ENCODE measurements at places on chromosomes 5 and 9.

GRCh38 chr9:4837261-4838188 is 44.8 kb downstream of the RCL1 start:
- DNase-seq: no peak

- no peak for DNase-seq
These were observed 58.1 kb upstream of the HSPB3 start for GRCh38 chr5:54397420-54397819.

GRCh38 chr9:35487081-35487480 is 2.8 kb upstream of the RUSC2 start:
- no peak for DNase-seq

DNA sequence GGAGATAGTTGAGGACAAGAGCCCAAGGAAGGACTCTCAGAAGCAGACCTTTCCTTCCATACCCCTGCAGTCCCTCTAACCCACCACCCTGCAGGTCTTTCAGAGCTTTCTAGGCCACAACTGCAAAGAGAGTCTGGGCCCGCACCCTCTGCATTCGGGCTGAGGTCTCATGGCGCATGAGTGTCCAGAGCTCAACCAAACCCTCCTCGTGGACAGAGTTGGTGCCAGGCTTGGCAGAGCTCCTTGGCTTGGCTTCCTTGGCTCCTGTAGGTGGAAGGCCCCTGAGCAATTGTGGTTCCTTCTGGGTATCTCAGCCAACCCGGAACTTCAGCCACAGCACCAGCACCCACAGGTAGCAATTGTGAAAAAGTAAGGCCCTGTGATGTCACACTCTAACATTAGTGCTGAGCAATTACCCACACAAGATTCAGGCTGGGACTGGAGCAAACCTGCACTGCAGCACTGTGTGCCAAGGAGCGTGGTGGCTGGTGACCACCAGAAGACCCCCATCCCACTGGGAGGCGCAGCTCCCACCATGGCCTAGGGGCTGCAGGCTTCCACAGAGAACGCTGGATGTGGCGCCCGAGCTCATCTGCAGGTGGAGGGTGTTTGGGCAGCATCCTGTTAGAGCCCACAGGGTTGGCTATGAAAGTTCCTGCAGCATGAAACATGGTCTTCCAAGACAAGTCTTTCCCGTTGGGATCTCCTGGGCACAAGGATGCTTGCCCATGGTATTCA is 38.8 kb downstream of the FOXI1 start:
- no peak for DNase-seq

- DNase-seq: no peak
These were observed 47.5 kb downstream of the STX17 start for GRCh38 chr9:99953861-99954507.

- DNase-seq: peak; percentile 89
These were observed at the start of gene NSG2 for GRCh38 chr5:174045470-174046025. Gene NSG2 (plus strand): TSS chr5:174045706. CDS start chr5:174046756, 1,050 bp downstream.

DNA sequence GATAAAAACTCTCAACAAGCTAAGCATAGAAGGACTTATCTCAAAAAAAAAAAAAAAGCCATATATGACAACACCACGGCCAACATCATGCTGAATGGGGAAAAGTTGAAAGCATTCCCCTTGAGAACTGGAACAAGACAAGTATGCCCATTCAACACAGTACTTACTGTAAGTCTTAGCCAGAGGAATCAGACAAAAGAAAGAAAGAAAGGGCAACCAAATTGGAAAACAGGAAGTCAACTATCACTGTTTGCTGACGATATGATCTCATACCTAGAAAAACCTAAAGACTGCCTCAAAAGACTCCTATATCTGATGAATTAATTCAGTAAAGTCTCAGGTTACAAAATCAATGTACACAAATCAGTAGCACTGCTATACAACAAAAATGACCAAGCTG is 24.6 kb upstream of the PTGER4 start:
- no peak for DNase-seq

DNA sequence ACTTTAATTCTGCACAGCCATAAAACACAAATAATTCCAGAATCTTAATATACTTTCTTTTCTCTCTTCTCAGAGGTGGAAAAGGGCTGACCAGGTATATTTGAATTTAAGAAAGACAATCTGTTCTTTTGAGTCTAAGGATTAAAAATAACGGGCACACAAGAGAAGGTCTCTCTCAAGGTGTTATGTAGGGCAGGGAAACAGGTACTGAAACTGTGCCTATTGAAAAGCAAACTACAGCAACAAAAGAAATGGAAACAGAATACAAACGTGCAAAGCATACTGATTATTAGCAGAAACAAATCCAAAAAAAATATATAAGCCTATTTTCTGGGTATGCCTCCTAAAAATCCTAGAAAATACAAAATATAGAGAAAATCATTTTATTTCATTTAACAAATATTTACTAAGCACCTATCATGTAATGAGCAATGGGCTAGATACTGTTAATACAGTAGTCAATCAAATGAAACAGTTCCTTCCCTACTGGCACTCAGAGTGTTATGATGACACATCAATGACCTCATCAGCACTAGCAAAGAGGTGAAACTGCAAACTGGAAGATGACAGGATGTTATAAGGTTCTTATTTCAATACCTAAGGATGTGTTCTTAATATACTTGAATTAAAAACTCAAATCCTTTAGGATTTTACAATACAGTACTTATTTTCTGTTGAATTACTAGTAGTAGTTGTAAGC is 87.7 kb downstream of the AUH start:
- no peak for DNase-seq

GRCh38 chr9:80326105-80326504 is 754.3 kb downstream of the TLE4 start:
- DNase-seq: no peak

GRCh38 chr9:137349471-137350033 is 47.5 kb upstream of the NRARP start:
- no peak for DNase-seq

DNA sequence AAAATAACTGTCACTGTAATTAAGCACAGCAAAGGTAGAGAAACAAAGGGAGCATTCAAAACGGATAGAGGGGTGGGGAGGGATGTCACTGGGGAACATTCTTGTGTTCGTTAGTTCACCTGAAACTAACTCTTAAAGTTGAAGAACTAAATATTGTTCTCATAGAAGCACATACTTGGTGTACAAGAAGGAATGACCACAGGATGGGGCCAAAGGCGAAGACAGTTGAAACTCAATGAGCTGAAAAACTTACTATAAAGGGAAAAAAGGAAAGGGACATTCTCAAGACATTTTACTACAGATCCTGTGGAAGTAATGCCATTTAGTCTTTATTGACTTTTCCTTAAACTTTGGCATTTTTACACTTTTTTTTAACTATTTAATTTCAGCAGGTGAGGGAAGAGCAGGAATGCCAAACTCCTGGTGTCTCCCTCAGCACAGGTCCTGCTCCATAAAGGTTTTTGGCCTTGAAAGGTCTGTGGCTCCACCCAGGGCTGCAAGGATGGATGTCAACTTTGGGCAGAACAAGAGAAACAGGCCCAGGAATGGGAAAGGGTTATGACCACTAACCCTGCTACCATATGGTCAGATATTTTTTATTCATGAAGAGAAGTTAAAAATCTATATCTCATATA is 197.6 kb upstream of the RASA1 start:
- peak; percentile 37 for DNase-seq

GRCh38 chr5:82493221-82493620 is 215.1 kb upstream of the RPS23 start:
- DNase-seq: no peak

- no peak for DNase-seq
These were observed 36.2 kb downstream of the SLC36A1 start for GRCh38 chr5:151483647-151484046.

GRCh38 chr9:100913257-100913656 is 115.3 kb upstream of the PLPPR1 start:
- no peak for DNase-seq

DNA sequence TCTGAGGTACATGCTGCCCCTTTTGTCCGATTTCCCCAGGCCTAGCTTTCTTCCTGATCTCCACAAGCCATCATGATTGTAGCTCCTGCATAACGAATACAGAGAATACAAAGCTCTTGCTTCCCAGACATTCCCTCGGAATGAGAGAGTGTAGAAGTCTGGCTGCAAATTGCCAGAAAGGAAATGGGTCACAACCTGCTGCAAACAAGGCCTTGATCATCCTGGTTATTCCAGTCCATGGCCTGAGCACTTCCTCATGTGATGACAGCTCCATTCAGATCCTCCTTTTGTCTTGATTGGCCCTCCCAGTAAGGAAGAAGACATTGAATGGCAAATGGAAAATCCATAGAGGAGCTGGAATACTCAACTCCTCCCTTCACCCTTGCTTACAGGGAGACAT is 136.0 kb upstream of the ADRA1B start:
- no peak for DNase-seq

GRCh38 chr9:123217128-123217654 is 51.2 kb downstream of the STRBP start:
- no peak for DNase-seq

- no peak for DNase-seq
These were observed 114.1 kb downstream of the PCSK5 start for GRCh38 chr9:76004526-76004925.

DNA sequence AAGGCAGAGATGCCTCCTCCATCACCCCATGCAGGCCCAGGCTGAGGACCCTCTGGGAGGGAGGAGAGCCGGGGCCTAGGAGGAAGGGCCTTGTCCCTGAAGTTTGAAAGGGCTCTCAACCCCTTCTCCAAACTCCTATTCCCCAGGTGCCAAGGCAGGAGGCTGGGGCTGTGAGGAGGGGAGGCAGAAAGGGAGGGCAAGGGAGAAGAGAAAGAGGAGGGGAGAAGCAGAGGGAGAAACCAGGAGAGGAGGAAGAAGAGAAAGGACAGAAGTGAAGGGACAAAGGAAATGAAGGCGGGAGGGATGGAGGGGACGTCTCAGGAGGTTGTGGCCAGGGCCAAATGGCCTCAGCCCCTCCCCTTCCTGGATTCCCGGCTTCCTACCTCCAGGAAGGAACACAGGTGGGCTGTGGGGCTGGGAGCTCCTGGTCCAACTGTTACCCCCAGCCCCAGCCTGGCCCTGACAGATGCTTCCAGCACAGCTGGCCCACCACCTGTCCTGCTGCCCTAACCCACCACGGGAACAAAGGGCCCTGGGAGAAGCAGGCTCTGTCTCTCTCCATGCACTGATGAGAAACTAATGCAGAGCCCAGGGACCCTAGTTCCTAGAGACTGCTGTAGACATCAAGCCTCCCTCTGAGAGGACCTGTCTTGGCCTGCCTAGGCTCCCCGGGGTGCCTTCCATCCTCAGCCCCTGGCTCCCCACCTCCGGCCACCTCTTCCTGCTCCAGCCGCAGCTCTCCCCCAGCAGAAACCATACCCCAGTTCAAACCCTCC is 3.5 kb downstream of the DBN1 start:
- DNase-seq: no peak

DNA sequence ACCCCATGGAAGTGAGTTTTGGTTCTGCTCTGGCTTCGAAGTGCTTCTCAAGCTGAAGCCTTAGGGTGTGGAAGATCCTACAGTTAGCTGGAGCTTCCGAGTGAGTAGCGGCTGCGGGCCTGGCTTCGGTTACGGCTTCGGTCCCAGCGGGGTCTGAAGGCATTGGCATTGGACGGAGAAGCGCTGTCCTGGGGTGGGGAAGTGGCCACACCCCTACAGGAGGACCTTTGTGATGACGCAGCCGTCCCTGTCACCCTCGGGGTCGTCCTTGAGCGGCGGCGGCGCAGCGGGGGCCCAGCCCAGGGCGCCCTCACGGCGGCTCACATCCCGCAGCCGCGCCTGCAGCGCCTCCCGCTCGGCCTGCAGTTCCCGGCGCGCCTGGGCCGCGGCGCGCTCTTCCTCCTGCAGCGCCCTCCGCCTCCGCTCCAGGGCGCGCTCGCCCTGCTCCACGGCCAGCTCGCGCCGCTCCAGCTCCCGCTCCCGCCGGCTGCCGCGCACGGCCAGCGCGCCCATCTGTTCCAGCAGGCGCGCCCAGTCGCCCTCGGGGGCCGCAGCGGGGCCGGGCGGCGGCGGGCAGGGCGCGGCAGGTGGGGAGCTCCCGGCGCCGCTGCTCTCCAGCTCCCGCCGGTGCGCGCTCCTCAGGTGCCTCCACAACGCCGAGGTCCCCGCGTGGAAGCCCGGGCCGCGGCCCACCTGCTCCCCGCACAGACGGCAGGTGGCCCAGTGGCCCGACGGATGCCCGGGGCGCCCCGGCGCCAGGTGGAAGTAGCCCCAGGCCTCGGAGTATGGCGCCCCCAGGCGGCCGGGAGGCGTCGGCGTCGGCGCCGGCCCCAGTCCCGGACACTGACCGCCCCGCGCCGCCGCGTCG is 9.9 kb downstream of the ZBED3 start:
- DNase-seq: no peak

GRCh38 chr5:53782620-53783019 is 222.2 kb downstream of the NDUFS4 start:
- no peak for DNase-seq

DNA sequence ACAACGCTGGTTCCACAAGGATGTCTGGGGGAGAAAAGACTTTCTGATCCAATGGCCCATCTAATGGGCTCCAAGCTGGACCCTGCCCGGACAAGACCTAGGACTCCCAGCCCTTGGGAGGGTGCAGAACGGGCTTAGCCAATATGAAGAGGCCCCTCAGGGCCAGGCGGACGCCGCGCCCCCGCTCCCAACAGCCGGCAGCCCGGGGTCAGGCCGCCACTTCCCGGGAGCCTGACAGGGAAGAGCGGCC is 493 bp downstream of the P4HA2 start:
- DNase-seq: no peak

GRCh38 chr5:74575741-74576538 is 64.6 kb downstream of the ENC1 start:
- no peak for DNase-seq

DNA sequence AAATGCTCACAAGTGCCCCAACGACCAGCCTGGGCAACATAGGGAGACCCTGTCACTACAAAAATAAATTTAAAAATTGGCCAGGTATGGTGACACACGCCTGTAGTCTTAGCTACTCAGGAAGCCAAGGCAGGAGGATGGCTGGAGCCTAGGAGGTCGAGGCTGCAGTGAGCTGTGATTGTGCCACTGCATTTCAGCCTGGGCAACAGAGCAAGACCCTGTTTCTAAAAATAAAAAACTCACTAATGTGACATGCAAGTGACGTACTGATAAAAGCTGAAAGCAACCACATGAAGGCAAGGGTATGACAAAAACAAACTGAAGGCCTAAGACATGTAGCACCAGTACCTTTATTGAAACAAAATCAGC is 81.1 kb downstream of the TLE1 start:
- no peak for DNase-seq

Measured in NAMALWA (cell line).